ENCODE measurements at places on chromosomes 16 and 17.

DNA sequence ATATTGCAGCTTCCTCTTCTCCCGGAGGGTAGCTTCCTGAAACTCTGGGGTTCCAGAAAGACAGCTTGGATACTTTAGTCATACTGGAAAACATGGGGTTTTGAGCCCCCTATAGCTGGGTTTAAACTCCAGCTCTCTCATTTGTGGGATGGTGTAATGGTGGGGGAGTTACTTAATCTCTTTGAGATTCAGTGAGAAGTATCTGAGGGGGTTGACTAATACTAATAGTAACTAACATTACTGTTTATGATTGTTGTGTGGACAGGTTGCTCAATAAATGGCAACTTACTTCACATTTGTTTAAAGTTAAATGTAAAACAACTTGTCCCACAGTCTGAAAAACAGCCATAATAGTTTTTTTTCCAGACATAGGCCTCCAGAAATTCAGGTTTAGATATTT, 5.1 kb upstream of the SUZ12 start:
- DNase-seq, result no peak

- DNase-seq, result no peak
These were observed 105.9 kb downstream of the ENGASE start for GRCh38 chr17:79180358-79181005.

- DNase-seq, result no peak
These were observed 7.6 kb downstream of the RAB40B start for GRCh38 chr17:82690786-82691489.

GRCh38 chr16:978403-978802, 3.2 kb upstream of the SOX8 start:
- DNase-seq, result no peak

DNA sequence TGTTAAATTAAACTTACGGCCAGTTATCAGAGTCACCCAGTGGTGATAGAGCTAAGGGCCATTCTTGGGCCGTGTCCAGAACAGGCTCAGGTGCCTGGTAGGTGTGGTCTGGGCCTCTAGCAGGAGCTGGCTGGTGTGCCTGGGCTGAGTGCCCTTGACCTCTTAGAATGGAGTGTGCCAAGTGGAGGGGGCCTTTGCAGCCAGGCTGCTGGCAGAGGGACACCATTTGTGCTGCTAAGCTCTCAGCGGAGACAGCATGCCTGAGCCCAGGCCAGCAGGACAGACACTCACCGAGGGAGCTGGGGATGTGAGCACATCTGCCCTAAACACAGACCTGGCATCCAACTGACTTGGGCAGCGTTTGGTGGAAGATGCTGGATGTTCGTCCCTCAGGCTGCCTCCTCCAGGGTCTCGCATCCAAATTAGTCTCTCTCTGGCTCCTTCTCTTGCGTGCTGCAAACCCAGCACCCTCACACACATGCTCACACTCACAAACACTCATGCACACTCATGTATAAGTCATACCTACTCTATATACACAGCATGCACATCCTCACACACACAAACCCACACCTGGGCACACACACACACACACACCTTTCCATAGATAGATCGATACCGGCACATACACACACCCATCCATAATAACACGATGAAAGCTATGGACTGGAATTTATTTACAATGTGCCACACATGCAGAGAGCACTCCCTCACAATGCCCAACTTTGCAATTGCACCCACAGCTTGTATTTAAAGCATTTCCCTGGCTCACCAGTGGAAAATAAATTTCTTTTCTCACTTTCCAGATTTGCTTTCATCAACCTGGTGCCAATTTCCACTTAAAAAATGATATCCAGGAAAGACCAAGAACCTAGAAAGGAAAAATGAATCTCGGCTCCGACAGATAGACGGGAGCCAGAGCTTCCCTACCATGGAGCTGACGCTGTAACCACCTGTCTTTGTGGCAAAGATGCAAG, 33.6 kb upstream of the CDH5 start:
- DNase-seq, result no peak

- DNase-seq, result peak; percentile 88
These were observed 58.4 kb downstream of the SRL start for GRCh38 chr16:4183237-4184037.

- no peak for DNase-seq
These were observed 211.5 kb upstream of the TOX3 start for GRCh38 chr16:52758473-52758855.

DNA sequence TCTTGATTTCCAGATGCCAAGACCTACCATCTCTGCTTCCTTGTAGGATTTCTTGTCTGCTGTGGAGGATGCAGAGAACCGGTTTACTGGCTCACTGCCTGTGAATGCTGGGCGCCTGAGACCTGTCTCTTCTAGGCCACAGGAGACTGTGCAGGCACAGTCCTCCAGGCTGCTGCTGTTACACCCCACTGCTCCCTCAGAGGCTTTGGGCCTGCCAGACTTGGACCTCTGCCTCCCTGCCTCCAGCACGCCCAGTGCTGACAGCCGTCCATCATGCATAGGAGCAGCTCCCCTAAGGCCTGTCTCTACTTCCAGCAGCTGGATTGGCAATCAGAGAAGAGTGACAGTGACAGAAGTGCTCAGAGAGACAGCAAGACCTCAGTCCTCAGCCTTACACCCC, 6.1 kb downstream of the HROB start:
- no peak for DNase-seq

GRCh38 chr17:12959441-12959840, 58.4 kb downstream of the ELAC2 start:
- DNase-seq, result no peak

DNA sequence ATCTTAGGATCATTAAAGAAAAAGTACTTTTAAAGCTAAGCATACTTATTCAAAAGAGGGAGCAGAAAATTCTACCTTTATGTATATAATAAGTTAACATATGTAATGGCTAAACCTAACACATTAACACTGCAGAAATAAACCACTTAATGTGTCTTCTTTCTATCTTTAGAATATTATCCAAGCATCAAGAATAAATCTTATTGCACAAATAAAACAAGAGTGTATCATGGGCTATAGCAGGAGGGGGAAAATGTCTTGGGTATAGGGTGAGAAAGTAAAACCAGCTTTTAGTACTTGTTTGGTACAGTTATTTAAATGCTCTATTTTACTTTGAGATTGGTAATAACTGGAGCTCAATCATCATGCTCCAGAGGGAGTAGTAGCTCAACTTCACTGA, 10.9 kb downstream of the PRKCA start:
- DNase-seq, result no peak

GRCh38 chr16:87202346-87202745, 114.8 kb downstream of the C16orf95 start:
- no peak for DNase-seq

- no peak for DNase-seq
These were observed 179.2 kb downstream of the MAP2K6 start for GRCh38 chr17:69593716-69594115.

- no peak for DNase-seq
These were observed 470.7 kb downstream of the SOX9 start for GRCh38 chr17:72591289-72592241.

DNA sequence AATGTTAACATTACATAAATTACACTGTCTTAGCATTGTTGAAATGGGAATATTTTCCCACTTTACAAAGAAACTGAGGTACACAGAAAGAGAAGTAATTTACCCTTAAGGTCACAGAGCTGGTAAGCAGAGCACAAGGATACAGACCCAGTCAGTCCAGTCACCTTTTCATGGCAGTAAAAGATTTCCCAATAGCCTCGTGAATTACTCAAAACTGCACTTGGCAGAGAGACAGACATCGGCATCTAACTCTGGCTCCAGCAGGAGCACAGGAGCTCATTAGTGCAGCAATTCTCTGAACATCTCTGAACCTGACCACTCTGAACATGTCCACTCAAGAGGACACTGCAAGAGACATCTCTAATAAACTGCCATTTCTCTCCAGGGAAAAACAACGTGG, 3.1 kb downstream of the TEX2 start:
- DNase-seq, result no peak

DNA sequence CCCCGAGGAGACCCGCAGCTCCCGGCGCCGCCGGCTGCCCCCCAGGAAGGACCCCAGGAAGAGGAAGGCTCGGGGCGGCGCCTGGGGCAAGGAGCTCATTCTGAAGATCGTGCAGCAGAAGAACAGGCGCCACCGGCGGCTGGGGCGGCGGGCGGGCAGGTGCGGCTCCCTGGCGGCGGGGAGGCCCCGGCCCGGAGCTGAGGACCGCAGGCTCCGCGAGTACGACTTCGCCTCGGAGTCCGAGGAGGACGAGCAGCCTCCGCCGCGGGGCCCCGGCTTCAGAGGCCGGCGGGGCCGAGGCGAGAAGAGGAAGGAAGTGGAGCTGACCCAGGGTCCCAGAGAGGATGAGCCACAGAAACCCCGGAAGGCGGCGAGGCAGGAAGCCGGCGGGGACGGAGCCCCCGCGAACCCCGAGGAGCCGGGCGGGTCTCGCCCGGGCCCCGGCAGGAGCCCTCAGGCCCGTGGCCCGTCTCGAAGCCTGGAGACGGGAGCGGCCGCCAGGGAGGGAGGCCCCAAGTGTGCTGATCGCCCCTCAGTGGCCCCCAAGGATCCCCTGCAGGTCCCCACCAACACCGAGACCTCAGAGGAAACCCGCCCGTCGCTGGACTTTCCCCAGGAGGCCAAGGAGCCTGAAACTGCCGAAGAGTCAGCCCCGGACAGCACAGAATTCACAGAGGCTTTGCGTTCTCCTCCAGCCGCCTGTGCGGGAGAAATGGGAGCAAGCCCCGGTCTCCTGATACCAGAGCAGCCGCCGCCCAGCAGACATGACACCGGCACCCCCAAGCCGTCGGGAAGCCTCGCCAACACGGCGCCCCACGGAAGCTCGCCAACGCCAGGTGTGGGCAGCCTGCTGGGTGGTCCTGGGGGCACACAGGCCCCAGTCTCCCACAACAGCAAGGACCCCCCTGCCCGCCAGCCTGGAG, 22.3 kb upstream of the ZFPM1 start:
- DNase-seq, result no peak

DNA sequence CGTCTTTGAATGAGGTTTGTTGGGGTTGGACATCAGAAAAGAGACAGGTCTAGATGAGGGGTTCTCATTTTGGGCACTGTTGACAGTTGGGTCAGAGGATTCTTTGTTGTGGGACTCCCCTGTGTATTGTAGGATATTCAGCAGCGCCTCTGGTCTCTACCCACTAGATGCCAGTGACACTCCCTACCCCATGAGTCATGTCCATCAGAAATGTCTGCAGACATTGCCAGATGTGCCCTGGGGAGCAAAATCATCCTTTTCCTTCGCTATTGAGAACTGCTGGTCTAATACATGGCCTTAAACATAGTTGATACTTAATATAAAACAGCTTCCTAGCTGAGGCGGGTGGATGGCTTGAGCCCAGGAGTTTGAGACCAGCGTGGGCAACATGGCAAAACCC, 3.1 kb downstream of the ABAT start:
- no peak for DNase-seq

DNA sequence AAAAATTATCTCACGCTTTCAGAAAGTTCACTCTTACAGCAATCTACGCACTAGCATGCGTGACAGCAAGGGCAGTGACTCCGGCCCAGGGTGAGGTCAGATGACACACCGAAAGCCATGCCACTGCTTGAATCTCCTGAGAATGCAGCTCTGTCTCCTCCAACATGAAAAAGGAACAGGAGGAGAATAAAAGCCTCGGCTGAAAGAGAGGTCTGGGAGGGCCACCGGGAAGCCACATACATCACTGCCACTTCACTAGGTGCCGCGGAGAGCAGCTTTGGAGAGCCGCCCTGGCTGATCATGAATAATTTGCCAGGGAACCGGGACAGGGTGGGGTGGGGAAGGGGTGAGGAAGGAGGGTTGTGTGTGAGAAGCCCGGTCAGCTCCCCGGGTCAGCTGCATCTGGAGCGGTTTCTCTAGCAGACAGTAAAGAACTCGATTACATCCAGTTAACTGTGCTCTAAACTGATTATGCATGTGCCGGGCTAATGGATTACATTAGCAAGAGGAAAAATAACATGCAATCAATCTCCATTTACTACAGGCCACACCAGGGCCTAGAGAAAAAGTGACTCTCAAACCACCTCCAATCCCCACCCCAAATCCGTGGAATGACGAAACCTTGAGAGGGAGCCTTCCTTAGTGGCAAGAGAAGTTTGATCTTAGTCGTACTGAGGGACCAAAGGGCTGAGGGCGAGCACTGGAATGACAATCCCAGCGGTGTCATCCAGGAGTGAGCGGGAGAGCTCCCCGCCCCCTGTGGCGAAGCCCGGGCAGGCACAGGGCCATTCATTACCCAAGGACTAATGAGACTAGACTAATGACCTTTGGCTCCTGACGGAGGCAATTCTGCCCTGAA, 100.3 kb downstream of the ZFHX3 start:
- DNase-seq, result no peak

DNA sequence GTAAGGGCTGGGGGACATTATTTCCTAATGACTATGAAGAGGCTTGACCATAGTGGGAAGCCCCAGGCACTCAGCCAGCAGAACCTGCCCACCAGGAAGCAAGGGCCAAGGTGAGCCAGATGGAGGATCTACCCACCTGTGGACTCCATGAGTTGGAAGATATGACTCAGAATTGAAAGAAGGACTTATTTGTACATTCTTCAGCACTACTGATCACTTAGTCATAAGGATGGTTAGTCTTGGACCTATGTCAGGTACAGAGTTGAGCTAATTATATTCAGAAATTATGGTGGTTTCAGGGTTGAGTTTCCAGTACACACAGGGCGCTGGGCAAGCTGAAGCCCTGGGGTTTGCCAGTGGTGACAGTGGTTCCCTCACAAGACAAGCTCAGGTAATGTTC, 24.0 kb upstream of the GRIN2A start:
- no peak for DNase-seq

DNA sequence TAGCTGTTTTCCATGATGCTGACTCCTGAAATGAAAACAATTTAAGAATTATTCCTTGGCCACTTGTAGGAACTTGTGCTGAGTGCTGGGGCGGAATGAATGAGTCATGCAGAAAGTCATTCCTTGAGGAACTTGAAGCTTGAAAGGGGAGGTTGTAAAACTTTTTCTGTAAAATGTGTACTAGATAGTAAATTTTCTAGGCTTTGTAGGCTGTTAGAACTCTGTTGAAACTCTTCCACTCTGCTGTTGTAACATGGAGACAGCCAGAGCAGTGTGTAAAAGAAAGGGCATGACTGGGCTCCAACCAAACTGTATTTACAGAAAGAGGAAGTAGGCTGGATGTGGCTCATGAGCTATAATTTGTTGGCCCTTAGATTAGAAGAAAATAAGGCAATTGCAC, 46.1 kb downstream of the ABCA8 start:
- DNase-seq, result no peak

- DNase-seq, result no peak
These were observed 4.9 kb downstream of the CCDC182 start for GRCh38 chr17:57740235-57740528.

GRCh38 chr17:3009411-3009920, 53.9 kb downstream of the OR1D5 start:
- DNase-seq, result no peak

DNA sequence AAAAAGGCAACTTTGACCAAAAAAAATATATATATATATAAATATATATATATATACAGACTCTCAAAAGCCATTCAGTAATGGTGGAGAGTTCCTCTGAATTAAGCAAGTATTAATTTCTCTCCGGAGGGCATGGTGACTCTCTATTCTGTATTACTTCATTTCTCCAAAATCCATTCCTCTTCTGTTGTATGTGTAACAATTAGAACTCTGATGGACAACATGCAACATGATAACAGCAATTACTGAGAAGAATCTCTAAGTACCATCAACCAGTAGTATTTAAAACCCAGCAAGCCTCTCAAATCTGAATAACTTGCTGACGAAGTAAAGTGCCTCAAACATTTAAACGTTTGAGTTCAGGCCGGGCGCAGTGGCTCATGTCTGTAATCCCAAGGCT, 2.3 kb downstream of the GRB2 start:
- no peak for DNase-seq

GRCh38 chr16:24036614-24037013, 200.8 kb downstream of the PRKCB start:
- peak; percentile 57 for DNase-seq
